GM23338 (cell line): ENCODE measurements at places on chromosomes 7 and 10. TPM values are rescaled to one million over a fixed set of nuclear protein-coding genes. Genes with fewer than 3 reads are reported as not detected.

Gene PTCD1
- 10.7 and 13.4 TPM in 2 replicates for polyA plus RNA-seq

Gene KLF14
- not detected in 2 replicates for polyA plus RNA-seq

Gene HOXA2
- not detected in 2 replicates for polyA plus RNA-seq

Gene TRIM50
- 0.19 TPM in 1 of 2 replicates, not detected in the other for polyA plus RNA-seq

Gene DLX6
- polyA plus RNA-seq: not detected in 2 replicates

Gene SEMA3D
- 1.5 and 1.7 TPM in 2 replicates for polyA plus RNA-seq

Gene ELFN1
- 0.08 and 0.09 TPM in 2 replicates for polyA plus RNA-seq

Gene OR2A5
- polyA plus RNA-seq: not detected in 2 replicates

Gene CALHM1
- 0.11 and 0.16 TPM in 2 replicates for polyA plus RNA-seq

Gene TMEM213
- polyA plus RNA-seq: 0.14 and 0.89 TPM in 2 replicates

Gene GFRA1
- 1.2 and 1.4 TPM in 2 replicates for polyA plus RNA-seq

Gene ACTR3C
- polyA plus RNA-seq: 1.8 and 3.5 TPM in 2 replicates

Gene PRKCQ
- 10.8 and 12.6 TPM in 2 replicates for polyA plus RNA-seq

Gene FFAR4
- polyA plus RNA-seq: 0.06 TPM in 1 of 2 replicates, not detected in the other

Gene CSTF2T
- 7.9 and 9.8 TPM in 2 replicates for polyA plus RNA-seq

Gene ATP6V0A4
- polyA plus RNA-seq: 0.10 and 0.50 TPM in 2 replicates

Gene TBATA
- polyA plus RNA-seq: not detected in 2 replicates

Gene MSMB
- not detected in 2 replicates for polyA plus RNA-seq

Gene NANOS1
- polyA plus RNA-seq: 1.6 and 2.2 TPM in 2 replicates

Gene WNT8B
- polyA plus RNA-seq: 0.26 and 0.74 TPM in 2 replicates

Gene AKR1D1
- polyA plus RNA-seq: not detected in 2 replicates

Gene ZNF679
- polyA plus RNA-seq: not detected in 2 replicates

Gene EBLN1
- not detected in 2 replicates for polyA plus RNA-seq

Gene NPFFR1
- 0.05 TPM in 1 of 2 replicates, not detected in the other for polyA plus RNA-seq

Gene CHN2
- 6.1 and 9.2 TPM in 2 replicates for polyA plus RNA-seq

Gene AKR1C8
- polyA plus RNA-seq: not detected in 2 replicates

Gene SDK1
- 2.1 and 2.2 TPM in 2 replicates for polyA plus RNA-seq

Gene BTBD16
- not detected in 2 replicates for polyA plus RNA-seq

Gene GRID1
- 0.09 and 0.15 TPM in 2 replicates for polyA plus RNA-seq

Gene MBL2
- polyA plus RNA-seq: not detected in 2 replicates

Gene SLC26A5
- 1.0 and 1.1 TPM in 2 replicates for polyA plus RNA-seq

Gene SPDYE2B
- polyA plus RNA-seq: 1.7 TPM in 1 of 2 replicates, not detected in the other

Gene KIF5B
- polyA plus RNA-seq: 49.5 and 63.5 TPM in 2 replicates

Gene AMZ1
- polyA plus RNA-seq: 2.0 and 4.5 TPM in 2 replicates

Gene ADAM12
- polyA plus RNA-seq: 0.13 TPM in 1 of 2 replicates, not detected in the other

Gene SFMBT2
- 2.7 and 2.9 TPM in 2 replicates for polyA plus RNA-seq

Gene CPA4
- not detected in 2 replicates for polyA plus RNA-seq

Gene ACBD7
- 1.2 and 2.8 TPM in 2 replicates for polyA plus RNA-seq

Gene KNDC1
- 1.8 and 1.9 TPM in 2 replicates for polyA plus RNA-seq

Gene ANKMY2
- 3.1 and 4.4 TPM in 2 replicates for polyA plus RNA-seq

Gene OGDH
- polyA plus RNA-seq: 13.5 and 16.5 TPM in 2 replicates

Gene HMX3
- not detected in 2 replicates for polyA plus RNA-seq

Gene FAM25G
- not detected in 2 replicates for polyA plus RNA-seq

Gene SH2B2
- 5.6 and 8.7 TPM in 2 replicates for polyA plus RNA-seq

Gene ENKUR
- 0.30 and 0.44 TPM in 2 replicates for polyA plus RNA-seq

Gene HMX2
- polyA plus RNA-seq: 3.1 and 3.4 TPM in 2 replicates

Gene SCRN1
- polyA plus RNA-seq: 15.2 and 15.6 TPM in 2 replicates

Gene DENND2A
- polyA plus RNA-seq: 1.7 and 2.4 TPM in 2 replicates
